ENCODE measurements at places on chromosomes 7 and 10. TPM values are rescaled to one million over a fixed set of nuclear protein-coding genes. Genes with fewer than 3 reads are reported as not detected.

DNA sequence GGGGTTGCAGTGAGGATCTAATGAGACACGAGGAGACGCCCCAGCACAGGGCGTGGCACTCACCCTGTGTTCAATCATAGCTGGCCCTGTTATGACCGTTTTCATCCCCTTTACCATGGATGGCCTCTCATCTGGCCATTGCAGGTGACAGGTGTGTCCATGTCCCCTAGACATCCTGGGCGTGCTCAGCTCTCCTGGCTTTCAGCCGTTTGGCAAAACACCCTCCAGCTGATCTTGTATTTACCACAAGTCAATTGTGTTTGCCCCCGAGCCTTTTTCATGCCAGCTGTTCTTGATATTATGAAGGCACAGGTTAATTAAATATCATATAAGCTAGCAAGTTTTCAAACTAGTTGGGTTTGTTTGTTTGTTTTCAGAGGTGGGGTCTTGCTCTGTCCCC, 97.1 kb downstream of the CHST15 start:
- DNase-seq, result no peak

- DNase-seq, result no peak
Measured at GRCh38 chr10:33262871-33263270, 71.6 kb downstream of the NRP1 start.

DNA sequence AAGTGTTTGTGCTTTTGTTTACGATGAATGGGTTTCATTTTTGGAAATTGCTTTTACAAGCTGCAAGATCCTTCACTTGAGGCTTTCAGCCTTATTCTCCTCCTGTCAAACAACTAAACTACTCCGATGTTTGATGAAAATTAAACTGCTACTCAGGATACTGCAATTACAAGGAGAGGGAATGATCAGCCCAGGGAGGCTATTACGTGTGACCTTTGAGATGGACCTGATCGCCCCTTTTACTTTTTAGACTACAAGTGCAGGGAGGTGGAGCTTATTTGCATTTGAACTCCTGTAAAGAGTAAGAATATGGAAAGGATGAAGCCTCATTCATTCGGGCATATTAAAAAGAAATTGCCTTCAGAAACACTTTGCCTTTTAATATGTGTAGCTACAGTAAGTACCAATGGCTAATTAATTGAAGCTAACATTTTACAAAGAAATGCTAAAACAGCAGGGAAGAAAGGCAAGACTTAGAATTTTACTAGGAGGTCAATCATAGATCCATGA, 219.1 kb downstream of the PHTF2 start:
- no peak for DNase-seq

GRCh38 chr7:47771990-47772360, 176.3 kb downstream of the PKD1L1 start:
- DNase-seq, result no peak

DNA sequence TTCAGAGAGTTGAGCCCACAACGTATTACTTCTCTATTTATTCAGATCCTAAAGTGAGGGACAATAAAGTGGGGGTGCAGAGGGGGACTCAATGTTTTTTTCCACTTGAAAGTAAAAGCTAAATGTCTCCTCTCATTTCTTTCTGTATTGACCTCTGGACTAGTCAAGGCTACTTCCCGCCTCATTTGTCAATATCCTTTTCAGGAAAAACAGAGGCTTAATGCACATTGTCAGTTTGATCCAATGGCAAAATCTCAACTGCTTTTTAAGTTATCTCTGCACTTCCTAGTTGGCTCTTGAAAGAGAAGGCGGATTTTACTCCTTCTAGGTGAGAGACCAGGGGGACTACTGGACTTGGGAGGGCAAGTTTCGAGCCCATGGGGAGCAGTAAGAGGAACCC, 56.4 kb downstream of the HIPK2 start:
- no peak for DNase-seq

- DNase-seq, result no peak
Measured at GRCh38 chr10:62457598-62457997, 83.4 kb downstream of the ZNF365 start.

GRCh38 chr10:34696423-34696822, 118.7 kb downstream of the PARD3 start:
- DNase-seq, result no peak

Gene UPK3BL2
- total RNA-seq, result 7.7 TPM

Gene OR2A1
- not detected for total RNA-seq

Gene UNCX
- total RNA-seq, result not detected
